ENCODE measurements at places on chromosomes 16 and 17.

- DNase-seq = no peak
These were observed 58.5 kb downstream of the BANP start for GRCh38 chr16:88009563-88010342.

DNA sequence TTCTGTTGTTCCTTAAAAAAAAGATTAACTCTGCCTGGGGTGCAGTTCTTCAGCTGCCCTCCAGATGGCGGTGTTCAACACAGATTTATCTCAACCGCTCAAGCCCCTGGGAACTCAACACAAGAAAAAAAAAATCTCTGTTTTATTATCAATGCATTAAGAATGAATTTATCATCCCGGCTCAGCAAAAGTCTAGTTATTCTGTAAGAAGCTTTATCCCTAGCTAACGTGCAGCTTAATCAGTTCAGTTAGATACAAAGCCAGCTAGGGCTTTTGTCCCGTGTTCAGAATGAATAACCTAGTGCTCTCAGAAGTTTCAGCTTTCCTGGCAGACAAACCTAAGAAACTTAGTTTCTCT lies 475.9 kb upstream of the CCL2 start:
- no peak for DNase-seq

- no peak for DNase-seq
These were observed 36.7 kb downstream of the CMIP start for GRCh38 chr16:81481207-81481821.

GRCh38 chr16:48492133-48492532 lies 106.9 kb upstream of the SIAH1 start:
- DNase-seq = no peak

GRCh38 chr17:6334386-6334785 lies 100.5 kb downstream of the AIPL1 start:
- DNase-seq = no peak

DNA sequence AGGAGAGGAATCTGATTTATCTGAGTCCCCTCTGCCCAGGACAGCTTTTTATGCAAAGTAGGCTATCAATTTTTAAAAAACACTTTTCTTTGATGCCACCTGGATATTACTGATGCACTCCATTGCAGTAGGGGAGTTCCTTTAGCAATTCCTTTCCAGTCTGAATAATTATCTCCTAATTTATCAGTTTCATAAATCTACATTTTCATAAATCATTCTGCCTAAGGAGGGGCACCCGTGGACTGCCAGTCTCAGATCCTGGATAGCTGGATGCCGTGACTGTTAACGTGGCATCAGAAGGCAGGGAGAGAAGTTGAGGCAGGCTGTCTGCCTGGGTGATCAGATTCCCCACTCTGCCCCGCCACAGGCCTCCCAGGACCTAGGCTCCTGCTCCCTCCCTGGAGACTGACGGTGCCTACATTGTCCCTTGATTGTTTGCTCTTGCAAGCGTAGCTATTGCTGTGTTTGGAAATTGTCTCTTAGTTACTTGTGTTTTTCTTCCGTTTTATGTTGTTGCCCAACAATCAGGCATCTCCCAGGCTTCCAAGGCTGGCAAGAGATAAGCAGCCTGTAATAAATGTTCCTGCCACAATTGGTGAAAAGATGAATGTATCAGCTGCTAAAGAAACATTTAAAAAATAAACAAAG lies 75.2 kb downstream of the KATNIP start:
- no peak for DNase-seq

DNA sequence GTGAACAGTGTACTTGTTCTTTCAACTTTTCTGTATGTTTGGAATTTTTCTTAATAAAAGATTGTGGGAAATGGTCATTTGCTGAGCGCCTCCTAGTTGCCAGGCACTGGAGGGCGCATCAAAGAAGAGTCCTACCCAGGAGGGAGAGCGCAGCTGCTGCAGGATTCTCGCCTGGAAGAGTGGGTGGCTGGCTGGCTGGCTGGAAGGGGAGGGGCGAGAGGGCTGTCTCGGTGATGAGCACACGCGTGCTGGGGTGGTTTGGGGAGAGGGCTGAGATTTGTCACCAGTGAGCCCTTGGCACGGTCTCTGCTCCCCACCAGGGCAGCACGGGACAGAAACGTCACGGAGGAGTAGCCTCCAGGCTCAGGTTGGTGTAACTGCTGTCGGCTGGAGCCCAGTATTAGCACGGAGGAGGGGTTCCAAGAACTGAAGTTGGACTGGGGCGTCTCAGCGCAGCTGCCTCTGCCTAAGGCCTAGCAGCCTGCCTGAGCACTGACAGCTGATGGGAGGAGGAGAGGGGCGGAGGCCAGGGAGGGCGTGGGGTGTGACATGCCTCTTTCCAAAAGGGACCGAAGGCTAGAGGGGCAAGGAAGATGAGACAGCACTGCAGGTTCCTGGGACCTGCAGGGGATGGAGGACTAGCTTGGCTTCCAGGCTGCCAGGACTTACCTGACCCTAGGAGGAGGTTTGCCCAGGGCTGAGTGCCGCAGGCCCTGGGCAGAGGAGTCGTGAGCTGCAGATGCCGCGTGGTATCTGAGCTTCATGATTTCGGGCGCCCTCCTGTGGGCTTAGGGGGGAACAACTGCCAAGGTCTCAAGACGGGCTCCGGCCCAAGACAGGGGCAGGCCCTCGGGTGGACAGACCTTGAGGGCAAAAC lies 5.7 kb downstream of the LDHD start:
- peak; percentile 90 for DNase-seq

GRCh38 chr17:21295036-21295952 lies 10.8 kb downstream of the MAP2K3 start:
- no peak for DNase-seq

DNA sequence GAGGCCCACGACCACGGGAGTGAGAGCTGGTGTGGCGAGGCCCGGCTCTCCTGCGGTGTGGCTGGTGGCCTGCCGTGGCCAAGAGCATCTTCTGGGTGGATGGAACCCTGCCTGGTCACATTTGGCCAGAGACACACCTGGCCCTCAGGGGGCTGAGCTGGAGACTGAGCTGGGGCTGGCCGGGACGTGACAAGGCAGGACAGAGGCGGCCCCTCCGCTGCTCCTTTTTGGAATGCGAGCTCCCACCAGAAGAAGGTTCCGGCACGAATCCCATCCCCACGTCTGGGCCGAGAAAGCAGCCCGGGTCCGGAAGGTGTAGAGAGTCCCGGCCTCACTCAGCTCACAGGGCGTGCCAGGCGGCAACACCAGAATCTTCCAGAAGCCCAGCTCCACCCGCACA lies 26.0 kb upstream of the CHMP6 start:
- DNase-seq = no peak

GRCh38 chr16:69397821-69398521 lies 12.2 kb upstream of the TERF2 start:
- no peak for DNase-seq

Data from CD4-positive, alpha-beta T cell (primary cell).